HTR-8/SVneo (cell line): ENCODE measurements at places on chromosomes 12 and 14.

- no peak for DNase-seq
These were observed 12.3 kb downstream of the ZFP36L1 start for GRCh38 chr14:68780358-68781160.

- no peak for DNase-seq
These were observed 10.5 kb downstream of the RNASE10 start for GRCh38 chr14:20515846-20516245.

DNA sequence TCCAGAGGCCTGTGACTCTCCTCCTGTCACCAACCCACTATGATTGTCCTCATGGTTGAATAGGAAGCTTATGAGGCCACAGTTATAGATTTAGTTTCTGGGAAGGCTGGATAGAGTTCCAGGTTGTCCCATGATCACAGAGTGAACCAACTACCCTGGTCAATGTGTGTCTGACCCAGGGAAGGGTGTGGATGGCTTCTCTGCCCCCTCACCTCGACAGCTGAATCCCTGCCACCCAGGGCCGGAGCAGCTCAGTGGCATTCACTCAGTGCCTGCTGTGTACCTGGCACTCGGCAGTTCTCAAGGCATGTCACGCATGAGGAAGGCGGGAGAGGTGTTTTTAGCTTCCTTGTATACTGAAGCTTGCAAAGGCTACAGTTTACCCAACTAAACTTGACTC lies 43.2 kb downstream of the JDP2 start:
- DNase-seq, result no peak

DNA sequence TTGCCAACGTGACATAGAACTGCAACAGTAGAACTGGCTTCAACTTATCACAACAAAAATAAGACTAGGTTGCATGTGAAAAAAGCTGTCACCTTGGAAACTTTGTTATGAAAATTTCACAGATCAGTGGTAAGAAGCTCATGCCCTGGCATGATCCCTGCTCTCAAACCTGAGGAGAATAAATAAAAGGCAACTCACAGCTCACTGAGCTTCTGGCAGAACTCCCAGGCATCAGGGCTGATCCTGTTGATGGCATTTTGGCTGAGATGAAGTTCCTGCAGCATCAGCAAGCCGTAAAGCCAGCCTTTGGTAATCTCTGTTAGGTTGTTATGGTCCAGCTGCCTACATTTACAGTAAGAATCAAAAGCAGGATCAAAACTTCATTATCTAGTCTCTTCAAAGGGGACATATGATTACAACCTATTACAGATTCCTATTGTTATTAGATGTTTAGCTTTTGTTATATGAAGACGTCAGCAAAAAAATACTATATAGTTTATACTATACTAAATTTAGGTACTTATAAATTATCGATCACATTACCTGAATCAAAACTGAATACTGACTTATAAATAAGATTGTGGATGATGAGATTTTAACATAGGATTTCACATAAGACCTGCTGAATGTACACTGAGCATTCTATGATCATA lies 32.0 kb downstream of the LRIG3 start:
- no peak for DNase-seq

DNA sequence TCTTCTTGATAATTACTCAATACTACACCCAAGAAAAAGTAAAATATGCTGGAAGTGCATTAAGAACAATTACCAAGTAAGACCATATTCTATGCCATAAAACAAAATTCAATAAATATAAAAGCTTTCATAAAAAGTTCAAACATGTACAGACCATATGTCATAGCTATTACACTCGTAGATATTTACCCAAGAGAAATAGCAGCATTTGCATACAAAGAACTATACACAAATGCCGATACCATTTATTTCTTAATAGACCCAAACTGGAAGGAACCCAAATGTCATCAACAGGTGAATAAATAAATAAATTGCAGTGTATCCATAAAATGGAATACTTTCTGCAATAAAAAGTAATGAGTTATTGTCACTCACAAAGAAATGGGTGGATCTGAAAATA lies 78.3 kb upstream of the SLC16A7 start:
- no peak for DNase-seq

DNA sequence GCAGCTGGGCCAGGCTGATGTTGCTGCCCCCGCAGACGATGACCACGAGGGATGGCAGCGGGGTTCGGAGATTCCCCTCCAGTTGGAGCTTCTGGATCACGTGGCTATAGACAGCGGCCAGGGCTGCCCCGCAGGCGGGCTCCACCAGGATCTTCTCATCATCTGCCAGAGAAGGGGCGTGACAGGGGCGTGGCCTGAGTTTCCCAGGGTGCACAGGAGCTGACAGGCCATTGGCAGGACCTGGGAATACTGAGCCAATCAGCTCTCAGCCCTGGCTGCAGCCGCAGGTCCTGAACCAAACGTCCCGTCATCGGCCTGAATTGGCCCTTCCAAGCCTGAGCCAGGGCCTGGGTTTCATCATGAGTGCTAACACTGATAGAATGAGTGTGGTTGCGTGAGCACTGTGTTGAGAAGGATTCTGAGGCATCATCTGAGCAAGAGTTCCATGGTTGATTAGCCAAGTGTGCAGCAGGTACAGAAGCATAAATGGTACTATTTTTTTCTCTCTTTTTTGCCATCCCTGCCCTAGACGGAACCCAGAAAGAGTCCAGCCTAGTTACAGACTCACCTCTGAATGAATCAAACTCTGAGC lies 10.6 kb downstream of the SDS start:
- DNase-seq, result no peak

GRCh38 chr12:53185582-53186153 lies 4.9 kb upstream of the CSAD start:
- no peak for DNase-seq

DNA sequence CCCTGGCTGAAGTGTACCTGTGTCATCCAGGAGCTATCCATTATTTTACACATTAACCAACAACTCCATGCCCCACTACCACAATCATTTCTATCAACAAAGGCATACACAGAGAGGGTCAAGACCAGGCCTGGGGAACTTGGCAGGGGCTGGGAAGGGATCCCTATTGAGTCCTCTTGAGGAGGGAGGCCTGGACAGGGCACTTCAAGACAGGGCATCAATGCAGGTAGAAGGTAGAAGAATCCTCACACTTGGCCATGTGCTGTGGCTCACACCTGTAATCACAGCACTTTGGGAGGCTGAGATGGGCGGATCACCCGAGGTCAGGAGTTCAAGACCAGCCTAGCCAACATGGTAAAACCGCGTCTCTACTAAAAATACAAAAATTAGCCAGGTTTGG lies 13.4 kb upstream of the ANKRD33 start:
- DNase-seq, result no peak

DNA sequence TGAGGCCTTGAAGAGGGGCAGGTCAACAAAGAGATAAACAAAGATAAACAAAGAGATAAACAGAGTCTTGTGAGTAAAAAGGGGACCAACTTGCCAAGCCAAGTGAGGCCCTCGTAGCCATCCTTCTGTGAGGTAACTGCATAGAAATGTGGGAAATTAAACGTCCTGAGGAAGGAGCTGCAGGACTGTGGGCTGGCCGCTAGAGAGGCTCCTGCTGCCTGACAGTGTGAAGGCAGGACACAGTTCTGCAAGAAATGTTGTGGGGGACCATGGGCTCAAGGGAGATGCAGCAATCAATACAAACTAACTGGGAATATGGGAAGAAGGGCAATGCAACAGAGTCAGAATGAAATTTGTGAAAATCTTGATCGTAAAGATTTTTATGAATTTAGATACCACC lies 91.9 kb downstream of the SLC8A3 start:
- DNase-seq, result peak; percentile 64

GRCh38 chr12:29634057-29634456 lies 136.6 kb upstream of the OVCH1 start:
- DNase-seq, result no peak

DNA sequence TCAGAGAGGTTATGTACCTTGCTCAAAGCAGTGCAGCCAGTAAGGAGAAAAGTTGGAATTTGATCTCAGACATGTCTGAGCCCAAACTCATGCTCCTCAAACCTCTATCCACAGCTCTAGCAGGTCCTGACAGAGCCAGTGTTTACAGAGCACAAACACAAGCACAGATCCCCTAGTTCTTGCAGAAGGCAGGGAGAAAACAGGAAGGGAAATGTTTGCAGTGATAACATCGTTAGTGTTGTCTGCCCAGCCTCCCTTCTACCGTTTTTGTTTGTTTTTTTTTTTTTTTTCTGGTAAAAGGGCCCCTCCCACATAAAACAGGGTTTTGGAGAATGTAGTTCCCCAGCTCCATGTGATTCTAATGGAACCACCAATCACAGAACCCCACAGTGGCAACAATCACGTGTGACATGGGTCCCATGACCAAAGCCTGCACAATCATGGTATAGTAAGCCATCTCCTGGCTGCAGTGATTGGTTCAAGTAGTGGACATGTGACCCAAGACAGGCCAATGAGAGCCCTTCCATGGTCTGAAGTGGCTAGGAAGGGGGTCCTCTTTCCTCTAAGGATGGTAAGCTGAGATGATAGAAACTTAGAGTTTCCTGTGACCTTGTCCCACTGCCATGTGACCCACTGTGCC lies 513.4 kb downstream of the MED13L start:
- no peak for DNase-seq

DNA sequence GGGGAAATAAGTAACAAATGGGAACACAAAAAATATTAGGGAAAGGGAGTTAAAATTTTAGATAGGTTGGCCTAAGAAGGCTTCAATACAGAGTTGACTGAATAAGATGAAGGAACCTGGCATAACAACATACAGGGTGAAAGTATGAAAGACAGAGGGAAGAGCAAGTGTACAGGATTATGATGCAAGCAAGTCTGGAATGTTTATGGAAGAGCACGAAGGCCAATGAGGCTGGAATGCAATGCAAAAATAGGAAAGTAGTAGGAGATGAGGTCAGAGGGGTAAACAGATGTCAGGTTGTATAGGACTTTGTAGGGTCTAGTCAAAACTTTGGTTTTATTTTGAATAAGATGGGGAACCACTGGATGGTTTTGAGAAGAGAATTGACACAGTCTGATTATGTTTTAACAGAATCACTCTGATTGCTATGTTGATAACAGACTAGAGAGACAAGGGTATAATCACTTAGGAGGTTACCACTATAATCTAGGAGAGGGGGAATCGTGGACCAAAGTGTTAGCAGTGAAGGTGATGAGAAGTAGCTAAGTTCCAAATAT lies 96.8 kb downstream of the OSBPL8 start:
- DNase-seq, result no peak

GRCh38 chr12:131643631-131644452 lies 67.0 kb upstream of the SFSWAP start:
- DNase-seq, result no peak
